ENCODE measurements at places on chromosomes 2 and 18.

DNA sequence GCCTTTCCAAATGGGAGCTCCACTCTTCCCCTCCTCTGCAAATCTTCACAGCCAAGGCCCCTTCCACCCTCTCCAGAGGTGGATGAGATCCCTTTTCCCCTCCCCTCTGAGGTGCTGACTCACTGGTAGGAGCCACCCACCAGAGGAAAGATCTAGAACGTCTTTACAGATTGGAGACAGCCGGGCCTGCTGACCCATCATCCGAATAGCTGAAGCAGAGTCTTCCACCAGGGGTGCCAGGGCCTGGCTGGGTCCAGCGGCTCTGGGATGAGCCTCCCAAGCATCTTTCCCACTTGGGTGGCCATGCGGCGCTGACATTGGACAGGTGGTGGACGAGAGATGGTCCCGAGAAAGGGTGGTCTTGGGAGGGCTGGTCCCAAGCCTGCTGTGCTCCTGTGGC, 9.0 kb downstream of the ERFE start:
- no peak for DNase-seq

DNA sequence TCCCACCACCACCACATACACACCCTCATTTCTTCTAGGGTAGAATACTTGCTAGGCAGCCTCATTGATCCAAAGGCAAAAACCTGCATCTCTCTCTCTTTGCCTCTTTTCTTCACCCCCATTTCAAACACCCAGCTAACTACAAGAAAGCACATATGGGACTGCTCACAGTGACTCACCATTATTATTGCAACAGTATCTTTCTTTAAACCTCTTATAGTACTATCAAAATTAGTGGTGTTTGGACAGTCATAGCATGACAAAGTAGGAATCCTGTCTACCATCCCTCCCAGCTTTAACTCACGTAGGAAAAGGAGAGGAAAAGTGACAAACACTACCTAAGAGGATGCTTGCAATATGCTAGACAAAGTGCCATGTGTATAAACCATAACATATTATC, 422.5 kb upstream of the CRIM1 start:
- no peak for DNase-seq

DNA sequence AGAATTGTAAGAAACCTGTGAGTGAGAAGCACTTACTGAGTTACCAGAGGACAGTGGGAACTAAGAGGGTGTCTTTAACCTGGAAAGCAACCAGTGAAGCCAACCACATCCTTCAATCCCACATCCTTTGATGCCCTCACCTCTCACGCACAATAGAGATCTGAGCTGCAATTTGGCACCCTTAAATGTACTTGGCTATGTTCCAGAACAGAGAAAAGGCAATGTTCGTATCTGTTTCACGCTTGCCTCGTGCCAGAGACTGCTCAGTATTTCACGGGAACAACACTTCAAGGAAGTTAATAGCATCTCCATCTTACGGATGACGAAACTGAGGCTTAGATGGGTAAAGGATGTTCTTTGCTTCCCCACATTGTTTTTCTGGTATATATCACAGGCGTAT, 167.4 kb downstream of the DPP10 start:
- DNase-seq = no peak

GRCh38 chr2:143486976-143487375, 357.8 kb downstream of the ARHGAP15 start:
- no peak for DNase-seq

DNA sequence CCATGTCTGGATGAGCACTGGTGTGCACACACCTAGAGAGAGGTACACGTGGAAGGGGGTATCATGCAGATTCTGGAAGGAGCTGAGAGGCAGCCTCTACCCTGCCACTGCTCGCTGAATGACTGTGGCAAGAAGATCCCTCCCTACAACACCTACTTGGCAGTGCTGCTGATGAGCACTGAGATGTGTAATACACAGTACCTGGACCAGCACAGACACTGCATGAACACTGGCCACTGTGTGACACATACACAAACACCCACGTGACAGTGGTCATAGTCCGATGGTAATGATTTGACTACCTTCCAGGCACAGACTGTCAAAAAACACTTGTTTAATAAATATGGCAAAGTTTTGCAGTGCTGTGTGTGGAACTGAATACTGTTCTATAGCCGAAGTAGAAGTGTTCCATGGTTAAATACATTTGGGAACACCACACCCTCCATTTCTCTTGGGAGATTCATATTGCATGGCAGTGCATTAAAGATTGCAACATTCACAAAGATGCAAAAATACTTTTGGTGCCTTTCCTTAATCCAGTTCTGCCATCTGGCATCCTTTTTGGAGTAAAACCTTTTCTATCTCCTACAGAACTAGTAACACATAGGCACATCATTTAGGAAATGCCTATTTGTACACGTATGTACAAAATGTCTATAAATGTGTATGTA, 29.6 kb downstream of the MRPS5 start:
- no peak for DNase-seq

GRCh38 chr2:73373344-73373743, 12.3 kb upstream of the ALMS1 start:
- no peak for DNase-seq

DNA sequence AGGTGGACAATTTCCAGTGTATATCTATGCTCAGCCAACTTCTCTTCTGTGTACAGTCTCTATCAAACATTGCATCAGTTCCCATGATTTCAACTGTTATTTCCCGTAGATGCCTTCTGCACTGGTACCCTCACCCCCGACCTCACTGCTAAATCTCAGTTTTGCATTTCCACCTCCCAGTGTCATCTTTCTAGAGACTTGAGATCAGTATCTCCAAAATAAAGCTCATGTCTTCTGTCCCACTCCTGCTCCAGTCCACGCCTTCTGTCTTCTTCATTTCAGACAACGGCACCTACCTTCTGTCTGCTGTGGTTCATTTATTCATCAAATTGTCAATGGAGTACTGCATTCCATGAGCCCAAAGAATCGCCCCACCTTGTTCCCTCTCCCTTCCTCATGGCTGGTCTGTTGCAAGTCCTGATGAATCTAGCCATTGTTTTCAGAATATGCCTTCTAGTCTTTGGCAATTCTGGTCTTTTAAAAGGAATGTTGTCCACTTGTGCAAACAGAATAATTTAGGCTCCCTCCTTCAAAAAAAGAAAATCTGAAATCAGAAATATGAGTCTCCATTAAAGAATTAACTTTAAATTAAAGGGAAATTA, 23.3 kb upstream of the NPAS2 start:
- no peak for DNase-seq

GRCh38 chr2:16375351-16375750, 290.3 kb downstream of the CYRIA start:
- DNase-seq = no peak

- DNase-seq = no peak
These were observed 111.5 kb upstream of the ZNF236 start for GRCh38 chr18:76710646-76711520.

DNA sequence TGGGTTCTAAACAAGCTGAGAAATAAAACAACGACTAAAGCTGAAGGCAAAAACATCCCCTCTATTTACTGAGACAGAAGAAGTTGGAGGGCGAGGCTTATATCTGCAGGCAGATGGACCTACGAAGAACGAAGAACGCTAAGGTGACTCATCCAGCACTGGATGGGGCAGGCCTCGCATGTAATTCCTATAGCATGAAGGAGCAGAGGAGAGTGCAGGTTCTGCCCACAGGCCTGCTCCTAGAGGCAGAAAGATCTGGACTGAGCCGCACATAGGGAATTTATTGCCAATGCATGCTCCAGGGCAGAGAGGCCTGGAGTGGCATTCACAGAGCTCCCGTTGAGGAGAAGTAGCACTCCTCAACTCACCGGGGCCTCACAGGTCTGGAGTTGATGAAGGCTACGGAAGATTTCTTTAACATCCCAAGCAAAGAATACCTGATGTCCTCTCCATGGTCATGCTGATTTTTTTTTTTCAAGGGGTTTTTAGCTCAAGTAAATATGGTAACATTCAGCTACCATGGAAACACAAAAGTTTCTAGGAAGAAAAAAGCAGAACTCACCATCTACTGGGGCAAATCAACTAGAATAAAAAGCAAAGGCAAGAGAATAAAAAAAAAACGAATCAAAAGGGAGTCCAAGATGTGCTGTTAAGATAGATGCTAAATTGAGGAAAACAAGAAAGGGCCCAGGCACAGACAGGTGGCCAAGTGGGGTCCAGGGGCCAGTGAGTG, 10.4 kb upstream of the METTL21A start:
- DNase-seq = no peak

DNA sequence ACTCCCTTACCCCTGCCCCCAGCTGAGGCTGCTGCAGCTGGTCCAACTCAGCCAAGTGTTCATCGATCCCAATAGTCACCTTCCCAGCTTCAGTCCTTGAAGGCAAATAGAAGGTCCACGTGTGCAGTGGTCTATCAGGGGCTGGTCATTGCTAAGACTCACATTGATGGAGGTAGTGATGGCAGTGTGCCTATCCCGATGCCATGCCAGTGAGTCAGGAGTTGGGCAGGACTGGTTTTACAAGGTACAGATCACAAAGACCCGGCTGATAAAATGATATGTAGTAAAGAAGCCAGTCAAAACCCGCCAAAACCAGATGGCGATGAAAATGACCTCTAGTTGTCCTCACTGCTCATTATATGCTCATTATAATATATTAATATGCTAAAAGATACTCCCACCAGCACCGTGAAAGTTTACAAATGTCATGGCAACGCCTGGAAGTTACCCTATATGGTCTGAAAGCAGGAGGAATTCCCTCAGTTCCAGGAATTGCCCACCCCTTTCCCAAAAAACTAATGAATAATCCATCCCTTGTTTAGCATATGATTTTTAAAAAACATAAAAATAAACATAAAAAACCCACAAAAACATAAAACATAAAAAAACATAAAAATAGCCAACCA, 2.9 kb upstream of the C2orf80 start:
- DNase-seq = no peak

- DNase-seq = no peak
These were observed 265.5 kb downstream of the RPRM start for GRCh38 chr2:153213022-153213421.

DNA sequence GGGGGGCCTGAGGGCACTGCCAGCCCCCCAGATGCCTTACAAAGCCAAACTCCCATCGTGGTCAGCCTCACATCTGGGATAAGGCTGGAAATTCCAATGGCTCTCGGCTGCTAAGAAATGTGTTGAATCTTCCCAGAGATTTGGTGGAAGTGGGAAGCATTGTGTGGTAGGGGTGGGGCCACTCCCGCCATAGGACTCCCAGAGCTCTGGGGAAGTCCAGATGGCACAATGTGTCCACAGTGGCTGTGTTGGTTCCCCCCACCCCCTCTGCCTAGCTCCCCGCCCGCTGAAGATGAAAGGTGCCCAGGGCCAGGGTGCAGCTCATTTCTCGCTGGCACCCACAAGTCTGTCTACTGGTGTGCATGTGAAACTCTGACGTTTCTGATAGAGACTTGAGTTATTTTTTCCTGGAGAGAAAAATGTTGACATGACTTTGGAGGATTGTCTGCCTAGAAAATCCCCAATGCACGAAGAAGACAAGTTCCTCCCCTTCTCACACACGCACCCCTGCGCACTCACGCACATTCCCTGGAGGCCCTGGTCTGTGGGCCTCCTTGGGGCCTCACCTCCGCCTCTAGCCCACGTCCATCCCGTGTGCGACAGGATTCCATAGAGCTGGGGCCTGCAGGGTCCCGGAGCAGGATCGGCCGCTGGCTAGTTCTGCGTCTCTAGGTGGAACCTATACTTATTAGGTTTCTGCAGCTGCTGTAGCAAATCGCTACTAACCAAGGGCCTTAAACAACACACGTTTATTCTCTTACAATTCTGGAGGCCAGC, 199.1 kb downstream of the ZFP36L2 start:
- DNase-seq = no peak

DNA sequence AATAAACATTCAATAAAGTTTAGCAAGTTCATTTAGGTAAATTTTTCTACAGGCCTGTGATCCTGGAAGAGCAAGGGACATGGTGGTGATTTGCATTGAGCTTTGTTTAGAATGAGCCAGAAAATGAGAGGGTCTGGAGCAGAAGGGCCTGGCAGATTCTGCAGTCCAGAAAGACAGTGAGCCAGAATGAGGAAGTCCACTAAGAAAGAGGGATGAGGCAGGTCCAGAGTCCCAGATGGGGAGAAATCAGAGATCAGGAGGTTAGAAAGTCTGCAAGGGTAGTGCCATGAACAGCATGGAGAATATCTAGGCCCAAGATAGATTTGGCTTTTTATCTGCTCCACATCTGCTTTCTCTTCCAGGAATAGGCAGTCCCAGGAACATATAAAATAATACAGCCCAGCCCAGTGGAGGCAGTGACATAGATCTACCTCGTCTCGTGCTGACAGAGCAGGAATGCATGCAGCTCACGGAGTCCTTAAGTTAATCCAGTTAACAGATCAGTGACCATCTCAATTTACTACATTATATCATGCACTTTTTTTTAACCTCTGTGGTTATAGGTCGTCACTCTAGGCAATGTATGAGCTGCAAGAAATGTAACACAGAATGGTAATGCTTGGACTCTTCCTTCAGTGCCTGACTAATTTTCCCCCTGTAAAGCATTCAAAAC, 429.0 kb downstream of the SUCLG1 start:
- DNase-seq = no peak

- no peak for DNase-seq
These were observed 66.1 kb upstream of the NXPH2 start for GRCh38 chr2:138846216-138846821.

- DNase-seq = peak; percentile 35
These were observed 126.7 kb downstream of the TWIST2 start for GRCh38 chr2:238974501-238975166.

DNA sequence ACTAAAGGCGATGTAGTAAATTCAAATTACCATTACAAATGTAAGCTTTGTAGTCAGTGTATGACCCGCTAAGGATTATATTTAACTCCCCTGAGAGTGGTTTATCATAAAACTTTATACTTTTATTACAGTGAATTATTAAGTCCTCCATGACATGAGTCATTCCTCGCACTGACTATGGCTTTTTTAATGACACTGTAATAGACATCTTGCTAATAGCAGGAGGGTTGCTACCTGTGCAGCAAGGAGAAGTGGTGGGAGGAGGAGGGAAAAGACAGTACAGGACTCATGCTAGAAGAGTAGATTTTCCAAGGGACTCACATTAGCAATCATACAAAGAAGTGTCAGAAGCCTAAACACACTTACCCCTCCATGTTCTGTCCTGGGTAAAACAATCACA, 556.1 kb downstream of the BCL11A start:
- no peak for DNase-seq

GRCh38 chr18:3183103-3183717, 36.6 kb downstream of the MYOM1 start:
- no peak for DNase-seq

GRCh38 chr2:151518802-151519201, 109.1 kb downstream of the RIF1 start:
- DNase-seq = no peak

- no peak for DNase-seq
These were observed 474.9 kb upstream of the CWC22 start for GRCh38 chr2:180481998-180482397.

Data from amniotic stem cell (primary cell).